ENCODE measurements at places on chromosomes 6 and 20. TPM values are rescaled to one million over a fixed set of nuclear protein-coding genes. Genes with fewer than 3 reads are reported as not detected.

GRCh38 chr20:17965042-17965697 lies 3.4 kb downstream of the SNX5 start:
- no peak for DNase-seq

DNA sequence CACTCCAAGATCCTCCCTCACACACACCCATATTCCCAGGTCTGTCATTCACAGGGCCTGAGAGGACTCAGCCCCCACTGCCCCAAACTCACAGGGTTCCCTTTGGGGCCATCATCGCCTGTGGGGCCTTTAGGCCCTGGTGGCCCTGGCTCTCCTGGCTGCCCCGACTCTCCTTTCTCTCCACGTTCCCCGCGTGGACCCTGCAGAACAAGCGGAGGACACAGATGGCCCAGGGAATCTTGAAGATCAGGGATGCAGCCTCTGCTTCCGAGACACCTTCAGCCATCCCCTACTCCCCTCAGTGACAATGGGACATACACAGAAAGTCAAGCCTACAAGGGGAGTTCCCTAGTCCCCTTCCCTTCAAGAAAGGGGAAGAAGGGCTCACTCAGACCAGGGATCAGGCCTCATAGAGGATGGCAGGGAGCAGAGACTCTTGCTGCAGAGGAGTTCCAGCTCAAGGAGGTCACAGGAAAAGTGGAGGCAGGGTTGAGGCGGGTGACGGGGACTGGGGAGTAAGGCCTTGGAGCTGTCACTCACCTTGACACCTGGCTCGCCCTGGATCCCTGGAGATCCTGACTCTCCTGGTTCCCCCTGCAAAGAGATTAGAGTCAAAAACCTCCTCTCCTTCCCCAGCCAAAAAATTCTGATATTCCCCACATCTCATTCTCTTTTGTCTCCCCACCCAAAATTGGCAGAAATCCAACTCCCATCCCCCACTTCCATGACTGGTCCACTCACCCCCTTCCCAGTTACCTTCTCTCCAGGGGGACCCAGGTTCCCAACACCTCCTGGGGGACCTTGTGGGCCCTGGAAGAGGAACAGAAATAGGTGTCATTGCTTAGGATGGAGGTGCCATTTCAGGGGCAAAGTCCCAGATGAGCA lies 22.7 kb downstream of the COL11A2 start:
- no peak for DNase-seq

- no peak for DNase-seq
Measured at GRCh38 chr6:3473773-3474172, 16.9 kb upstream of the SLC22A23 start.

DNA sequence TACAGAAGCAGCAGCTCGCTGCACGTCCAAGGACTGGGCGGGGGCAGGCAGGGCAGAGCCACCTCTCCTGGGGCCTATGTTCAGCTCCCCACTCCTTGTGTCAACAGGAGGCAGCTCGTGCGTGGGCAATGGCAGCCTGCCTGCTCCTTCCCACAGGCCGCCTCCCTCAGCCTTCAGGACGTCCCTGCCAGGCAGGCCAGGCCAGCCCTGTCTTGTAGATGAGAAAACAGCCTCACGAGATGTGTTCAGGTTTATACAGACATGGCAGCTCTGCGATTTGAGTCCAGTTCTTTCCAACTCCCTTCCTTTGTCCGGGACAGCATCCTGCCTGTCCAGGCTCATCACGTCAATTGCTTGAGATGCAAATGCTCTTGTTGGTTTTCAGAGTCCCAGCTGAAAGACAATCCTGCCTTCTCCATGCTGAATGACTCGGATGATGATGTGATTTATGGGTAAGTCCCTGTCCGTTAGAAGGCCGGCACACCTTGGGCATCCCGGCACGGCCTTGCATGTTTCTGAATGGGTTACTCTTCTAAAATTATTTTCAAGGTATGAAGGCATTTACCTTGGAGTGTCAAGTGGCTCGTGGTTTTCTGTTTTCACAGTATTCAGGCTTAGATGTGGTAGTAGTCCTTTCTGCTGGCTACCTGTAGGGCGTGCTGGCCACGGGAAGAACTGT lies 13.5 kb downstream of the DYNLT1 start:
- peak; percentile 70 for DNase-seq

DNA sequence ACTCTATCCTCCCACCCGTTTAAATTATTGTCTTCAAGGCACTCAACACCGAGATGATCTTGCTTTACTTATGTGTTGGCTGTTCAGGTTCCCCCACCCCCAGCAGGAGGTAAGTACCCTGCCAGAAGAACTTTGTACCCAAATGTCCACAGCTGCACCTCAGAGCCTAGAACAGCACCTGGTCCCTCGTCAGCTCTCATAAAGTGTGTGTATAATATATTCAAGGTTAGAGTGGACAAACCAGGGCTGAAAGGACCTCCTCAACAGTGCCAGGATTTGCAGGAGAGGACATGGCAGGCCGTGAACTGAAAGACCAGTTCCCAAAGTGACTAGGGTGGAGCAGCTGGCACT lies 5.9 kb upstream of the CPXM1 start:
- DNase-seq: no peak

Gene SGK2
- total RNA-seq: 4.5 TPM

Gene ANKRD66
- total RNA-seq: not detected

Gene PRDM1
- total RNA-seq: 3.5 TPM

Gene APOBEC2
- 2.0 TPM for total RNA-seq

Data from prostate gland (tissue), 2 donors.